ENCODE measurements at places on chromosomes 7 and 10. TPM values are rescaled to one million over a fixed set of nuclear protein-coding genes. Genes with fewer than 3 reads are reported as not detected.

INSYN2A gene
- not detected for total RNA-seq

SCRN1 gene
- total RNA-seq: 4.4 TPM

CALML5 gene
- not detected for total RNA-seq

C10orf62 gene
- total RNA-seq: not detected

UCN3 gene
- not detected for total RNA-seq

MYO1G gene
- total RNA-seq: 369 TPM

ANKRD61 gene
- 0.32 TPM for total RNA-seq

SCART1 gene
- 1.7 TPM for total RNA-seq

CDH23 gene
- total RNA-seq: 1.6 TPM

SEMA3D gene
- not detected for total RNA-seq

TSPAN15 gene
- total RNA-seq: 0.85 TPM

NAT16 gene
- not detected for total RNA-seq

IGFBP1 gene
- not detected for total RNA-seq

PRKCQ gene
- total RNA-seq: 39.0 TPM

TEX36 gene
- total RNA-seq: not detected

SRRM3 gene
- 0.09 TPM for total RNA-seq

DNA sequence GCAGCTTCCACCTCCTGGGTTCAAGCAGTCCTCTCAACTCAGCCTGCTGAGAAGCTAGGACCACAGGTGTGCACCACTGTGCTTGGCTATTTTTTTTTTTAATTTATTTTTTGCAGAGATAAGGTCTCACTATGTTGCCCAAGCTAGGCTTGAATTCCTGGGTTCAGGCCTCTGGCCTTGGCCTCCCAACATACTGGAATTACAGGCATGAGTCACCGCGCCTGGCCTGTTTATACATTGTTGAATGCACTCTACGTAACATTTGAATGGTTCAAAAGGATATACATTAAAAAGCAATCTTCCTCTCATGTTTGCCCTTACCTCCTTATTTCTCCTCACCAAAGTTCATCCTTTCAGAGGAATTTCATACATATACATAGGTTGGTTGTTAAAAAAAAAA, 7.2 kb upstream of the SNX10 start:
- no peak for DNase-seq

DNA sequence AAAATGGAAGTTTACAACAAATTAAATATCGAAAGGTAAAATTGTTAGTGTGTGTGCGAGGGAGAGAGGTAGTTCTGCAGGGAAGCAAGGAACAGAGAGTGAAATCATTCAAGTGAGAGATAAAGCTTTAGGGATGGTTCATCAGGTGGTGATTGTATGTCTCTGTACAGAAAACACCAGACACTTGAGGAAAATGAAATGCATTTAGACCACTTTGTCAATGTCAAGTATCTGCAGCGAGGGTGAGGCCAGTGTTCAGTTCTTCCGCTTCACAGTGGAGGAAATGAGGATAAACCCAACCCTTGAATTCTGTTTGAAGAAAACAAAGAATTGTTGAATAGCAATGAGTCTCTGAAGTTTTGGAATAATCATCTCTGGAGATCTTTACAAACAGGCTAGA, 14.4 kb upstream of the ITGB1 start:
- DNase-seq: no peak

DNA sequence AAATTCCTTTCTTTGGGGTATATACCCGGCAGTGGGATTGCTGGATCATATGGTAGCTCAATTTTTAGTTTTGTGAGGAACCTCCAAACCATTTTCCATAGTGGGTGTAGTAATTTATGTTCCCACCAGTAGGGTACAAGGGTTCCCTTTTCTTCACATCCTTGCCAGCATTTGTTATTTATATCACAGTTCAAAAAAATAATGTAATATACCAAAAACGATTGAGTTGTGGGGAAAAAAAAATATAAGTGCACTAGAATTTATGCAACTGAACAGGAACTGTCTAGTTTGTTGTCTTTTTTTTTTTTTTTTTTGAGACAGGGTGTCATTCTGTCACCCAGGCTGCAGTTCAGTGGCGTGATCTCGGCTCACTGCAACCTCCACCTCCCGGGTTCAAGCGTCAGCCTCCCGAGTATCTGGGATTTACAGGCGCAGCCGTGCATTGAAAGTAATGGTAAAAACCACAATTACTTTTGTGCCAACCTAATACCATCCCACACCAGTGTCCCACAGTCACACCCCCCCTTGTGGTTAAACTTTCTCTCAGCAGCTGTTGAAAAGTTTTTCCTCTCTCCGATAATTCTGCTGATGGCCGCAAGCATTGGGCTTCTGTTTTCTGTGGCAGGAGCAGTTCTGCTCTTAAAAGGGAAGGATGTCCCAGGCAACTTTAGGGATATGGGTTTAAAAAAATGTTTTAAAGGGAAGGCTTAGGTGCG, 6.8 kb upstream of the LAT2 start:
- DNase-seq: no peak

- no peak for DNase-seq
Observed at GRCh38 chr7:30699706-30700495, 17.6 kb upstream of the CRHR2 start.

- no peak for DNase-seq
Observed at GRCh38 chr7:112882991-112883390, 92.8 kb upstream of the TMEM168 start.

GRCh38 chr7:122166740-122167139, 22.7 kb upstream of the AASS start:
- DNase-seq: no peak

- no peak for DNase-seq
Observed at GRCh38 chr10:20999699-21000098, 102.6 kb upstream of the NEBL start.

- DNase-seq: no peak
Observed at GRCh38 chr7:22447008-22447407, 53.0 kb downstream of the STEAP1B start.

- no peak for DNase-seq
Observed at GRCh38 chr10:130808243-130808642, 503.3 kb downstream of the TCERG1L start.

DNA sequence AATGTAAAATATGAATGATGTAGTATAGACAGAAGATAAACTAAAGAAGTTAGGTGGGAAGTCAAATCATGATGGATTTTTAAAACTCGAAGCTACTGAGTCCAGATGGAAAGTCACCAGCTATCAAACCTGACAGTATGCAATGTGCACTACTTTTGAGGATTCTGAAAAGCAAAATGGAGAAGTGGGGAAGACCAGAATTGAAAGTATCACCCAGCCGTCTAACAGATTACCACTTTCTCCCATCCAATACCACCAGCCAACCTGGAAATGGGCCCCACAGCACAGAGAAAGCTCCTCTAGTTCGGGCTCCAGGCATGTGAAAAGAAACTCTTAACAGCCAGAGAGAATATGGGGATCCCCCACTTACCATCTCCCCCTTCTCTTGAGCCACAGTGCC, 67.9 kb upstream of the SRRM3 start:
- DNase-seq: no peak

DNA sequence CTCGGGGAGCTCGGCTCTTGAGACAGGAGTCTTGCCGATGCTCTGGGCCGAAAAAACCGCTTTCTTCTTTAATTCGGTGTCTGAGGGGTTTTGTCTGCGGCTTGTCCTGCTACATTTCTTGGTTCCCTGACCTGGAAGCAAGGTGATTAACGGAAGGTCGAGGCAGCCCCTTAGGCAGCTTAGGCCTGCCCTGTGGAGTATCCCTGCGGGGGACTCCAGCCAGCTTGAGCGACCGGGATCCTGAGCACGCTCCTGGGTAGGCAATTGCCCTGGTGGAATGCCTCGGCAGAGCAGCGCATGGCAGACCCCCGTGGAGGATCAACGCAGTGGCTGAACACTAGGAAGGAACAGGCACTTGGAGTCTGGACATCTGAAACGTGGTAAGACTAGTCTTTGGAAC, 30.5 kb upstream of the GHITM start:
- no peak for DNase-seq

GRCh38 chr7:71636329-71636728, 504.4 kb downstream of the GALNT17 start:
- no peak for DNase-seq

DNA sequence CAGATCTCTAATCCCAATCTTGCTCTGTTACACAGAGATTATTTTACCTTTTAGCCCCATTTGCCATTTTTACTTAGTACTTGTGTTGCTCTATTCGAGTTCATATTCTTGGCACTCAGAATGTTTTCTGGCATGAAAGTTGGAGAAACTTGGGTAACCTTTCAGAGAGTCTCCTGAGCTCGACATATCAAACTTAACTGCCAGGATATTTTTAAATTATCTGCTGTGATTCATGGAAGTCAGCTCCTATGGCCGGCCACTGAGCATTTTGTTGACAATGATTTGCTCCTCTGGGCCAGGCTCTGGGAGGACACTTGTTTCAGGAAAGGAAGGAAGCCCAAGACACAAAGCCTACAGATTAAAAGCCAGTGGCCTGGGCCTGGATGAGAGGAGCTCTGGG, 396.7 kb downstream of the TNS3 start:
- no peak for DNase-seq

- peak; percentile 67 for DNase-seq
Observed at GRCh38 chr7:3134745-3135144, 91.1 kb upstream of the CARD11 start.

GRCh38 chr7:128037081-128037480, 5.8 kb upstream of the LRRC4 start:
- no peak for DNase-seq

GRCh38 chr10:114517368-114518250, 113.3 kb upstream of the AFAP1L2 start:
- DNase-seq: no peak

DNA sequence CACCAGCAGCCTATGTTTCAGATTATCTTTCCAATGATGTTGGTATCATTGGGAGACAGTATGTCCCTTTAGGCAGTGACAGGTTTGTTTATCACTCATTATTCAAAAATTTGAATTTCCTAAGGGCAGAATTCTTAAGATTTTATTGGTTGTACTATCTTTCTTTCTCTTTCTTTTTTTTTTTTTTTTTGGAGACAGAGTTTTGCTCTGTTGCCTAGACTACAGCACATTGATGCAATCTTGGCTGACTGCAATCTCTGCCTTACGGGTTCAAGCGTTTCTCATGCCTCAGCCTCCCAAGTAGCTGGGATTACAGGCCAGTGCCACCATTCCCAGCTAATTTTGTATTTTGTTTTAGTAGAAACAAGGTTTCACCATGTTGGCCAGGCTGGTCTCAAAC, 111.2 kb downstream of the PON1 start:
- no peak for DNase-seq

- DNase-seq: no peak
Observed at GRCh38 chr10:33746836-33747268, 412.4 kb upstream of the NRP1 start.

GRCh38 chr7:28346256-28346655, 66.1 kb upstream of the CREB5 start:
- no peak for DNase-seq

- DNase-seq: no peak
Observed at GRCh38 chr10:107443813-107444212, 279.3 kb upstream of the SORCS1 start.

GRCh38 chr7:107580716-107581383, 804 bp downstream of the BCAP29 start:
- no peak for DNase-seq

- DNase-seq: no peak
Observed at GRCh38 chr7:81447351-81447952, 322.4 kb downstream of the HGF start.

- DNase-seq: no peak
Observed at GRCh38 chr7:4730971-4731370, 44.5 kb upstream of the AP5Z1 start.
